HL-60 (cell line): ENCODE measurements at places on chromosomes 11 and 22.
A peak's percentile ranks its signal among the peaks of the same experiment; 100 is the strongest.

DNA sequence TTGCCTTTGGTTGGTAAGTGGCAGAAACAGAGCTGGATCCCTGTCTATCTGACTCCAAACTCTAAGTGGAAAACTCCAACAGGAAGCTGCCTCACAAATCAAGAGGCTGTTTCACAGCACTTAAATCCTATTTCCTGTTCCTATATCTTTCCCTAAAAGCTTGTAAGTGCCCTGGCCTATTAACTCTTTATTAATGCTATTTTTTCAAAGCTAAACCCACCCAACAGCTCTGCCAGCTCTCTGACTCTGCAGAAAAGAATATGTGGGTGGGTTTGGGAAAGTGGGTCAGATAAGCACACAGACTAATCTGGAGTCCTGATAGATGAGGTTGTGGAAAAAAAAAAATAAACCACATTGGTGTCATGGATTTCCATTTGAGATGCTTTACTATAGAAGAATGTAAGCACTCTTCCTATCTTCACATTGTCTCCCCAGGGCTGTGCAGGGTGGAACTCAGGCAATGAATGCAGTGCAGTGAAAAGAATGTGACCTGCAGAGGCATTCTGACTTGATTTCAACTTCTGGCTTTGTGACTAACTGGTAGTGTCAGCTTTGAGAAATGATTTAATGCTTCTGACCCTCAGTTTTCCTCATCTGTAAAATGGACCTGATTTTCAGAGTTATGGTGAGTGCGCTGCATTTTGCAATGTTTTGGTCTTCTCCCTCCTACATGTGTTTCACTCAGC, 125.6 kb downstream of the AASDHPPT start:
- no peak for DNase-seq

GRCh38 chr11:3879967-3880542, 24.6 kb downstream of the STIM1 start:
- DNase-seq: no peak

GRCh38 chr11:75140269-75141138, 10.4 kb upstream of the SLCO2B1 start:
- peak; percentile 22 for DNase-seq

GRCh38 chr22:31106731-31107177, 614 bp downstream of the SELENOM start:
- no peak for DNase-seq

DNA sequence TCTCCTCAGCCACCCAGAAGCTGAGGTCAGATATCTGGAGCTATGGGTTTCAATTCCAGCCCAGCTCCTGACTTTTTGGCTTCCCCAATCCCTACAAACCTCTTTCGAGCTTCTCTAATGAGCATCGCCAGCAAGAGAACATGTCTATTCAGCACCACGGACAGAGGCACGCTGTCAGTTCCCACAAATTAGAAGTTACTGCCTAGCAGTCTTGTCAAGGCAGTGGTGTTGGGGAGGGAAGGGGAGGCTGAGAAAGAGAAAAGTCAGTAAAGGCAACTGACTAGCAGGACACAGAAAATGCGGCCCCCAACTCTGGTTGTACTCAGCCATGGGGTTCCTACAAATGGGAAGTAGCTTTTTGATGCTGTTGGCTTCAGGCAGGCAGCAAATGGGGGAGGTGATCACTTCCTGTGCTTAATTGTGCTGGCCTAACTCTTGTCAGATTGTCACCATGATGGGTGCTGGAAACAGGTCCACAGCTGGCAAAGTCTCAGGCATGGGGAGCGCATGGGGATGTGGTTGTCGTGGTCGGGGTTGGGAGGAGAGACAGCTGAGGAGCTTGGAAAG, 205.9 kb downstream of the ST3GAL4 start:
- peak; percentile 13 for DNase-seq

DNA sequence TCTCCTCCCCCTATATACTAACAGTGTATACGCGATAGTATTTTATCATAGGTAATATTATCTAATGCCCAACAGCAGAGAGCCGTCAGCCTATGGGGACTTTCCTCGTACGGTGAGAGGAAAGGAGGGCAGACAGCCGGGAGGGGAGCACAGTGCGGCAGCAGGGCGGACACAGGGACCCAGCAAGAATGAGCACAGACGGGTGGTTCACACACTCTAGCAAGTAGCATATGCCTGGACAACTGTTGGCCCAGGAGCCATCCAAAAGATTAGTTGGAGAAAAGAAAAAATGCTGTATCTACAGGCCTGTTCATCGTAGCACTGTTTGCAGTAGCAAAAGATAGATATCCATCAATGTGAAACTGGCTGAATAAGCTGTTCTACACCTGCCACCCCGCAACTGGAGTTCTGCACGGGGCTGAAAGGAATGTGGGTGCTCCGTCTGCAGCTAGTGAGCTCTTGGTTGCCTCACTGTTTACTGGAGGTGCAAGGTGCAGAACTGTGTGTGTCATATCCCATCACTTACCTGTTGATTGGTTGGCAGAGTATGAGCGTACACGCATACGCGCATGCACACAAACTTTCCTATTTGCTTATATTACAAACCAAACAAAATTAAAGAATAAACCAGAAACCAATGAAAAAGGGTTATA, 324.3 kb downstream of the TBC1D22A start:
- DNase-seq: no peak

DNA sequence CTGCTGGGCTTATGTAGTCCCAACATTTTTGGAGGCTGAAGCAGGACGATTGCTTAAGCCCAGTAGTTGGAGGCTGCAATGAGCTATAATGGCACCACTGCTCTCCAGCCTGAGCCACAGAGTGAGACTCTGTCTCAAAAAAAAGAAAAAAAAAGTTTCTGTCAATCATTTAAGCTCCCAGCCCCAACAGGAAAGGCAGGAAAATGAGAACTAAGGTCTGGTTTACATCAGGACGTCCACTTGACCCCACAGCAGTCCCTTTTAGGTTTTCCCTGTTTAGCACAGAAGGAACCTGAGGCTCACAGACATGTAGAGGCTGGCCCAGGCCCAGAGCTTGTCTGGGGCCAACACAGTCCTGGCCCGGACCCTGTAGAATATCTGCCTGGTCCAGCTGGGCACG, 9.2 kb upstream of the TTLL1 start:
- DNase-seq: no peak

- no peak for DNase-seq
These were observed 11.9 kb downstream of the RBFOX2 start for GRCh38 chr22:36016684-36017083.

DNA sequence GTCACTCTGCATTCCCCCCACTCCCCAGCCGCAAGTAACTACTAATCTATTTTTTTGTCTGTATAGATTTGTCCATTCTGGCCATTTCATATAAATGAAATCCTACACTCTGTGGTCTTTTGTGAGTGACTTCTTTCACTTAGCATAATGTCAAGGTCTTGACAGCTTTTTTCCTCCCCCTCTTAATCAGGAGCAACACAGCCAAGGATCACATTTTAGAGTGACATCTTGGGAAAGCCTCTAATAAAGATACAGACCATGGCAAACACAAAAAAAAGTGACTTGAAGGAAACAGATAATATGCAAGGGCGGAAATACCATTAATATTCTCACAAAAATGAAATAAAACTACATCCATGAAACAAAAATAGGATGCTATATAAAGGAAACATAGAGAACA, 43.9 kb downstream of the RAB30 start:
- no peak for DNase-seq

DNA sequence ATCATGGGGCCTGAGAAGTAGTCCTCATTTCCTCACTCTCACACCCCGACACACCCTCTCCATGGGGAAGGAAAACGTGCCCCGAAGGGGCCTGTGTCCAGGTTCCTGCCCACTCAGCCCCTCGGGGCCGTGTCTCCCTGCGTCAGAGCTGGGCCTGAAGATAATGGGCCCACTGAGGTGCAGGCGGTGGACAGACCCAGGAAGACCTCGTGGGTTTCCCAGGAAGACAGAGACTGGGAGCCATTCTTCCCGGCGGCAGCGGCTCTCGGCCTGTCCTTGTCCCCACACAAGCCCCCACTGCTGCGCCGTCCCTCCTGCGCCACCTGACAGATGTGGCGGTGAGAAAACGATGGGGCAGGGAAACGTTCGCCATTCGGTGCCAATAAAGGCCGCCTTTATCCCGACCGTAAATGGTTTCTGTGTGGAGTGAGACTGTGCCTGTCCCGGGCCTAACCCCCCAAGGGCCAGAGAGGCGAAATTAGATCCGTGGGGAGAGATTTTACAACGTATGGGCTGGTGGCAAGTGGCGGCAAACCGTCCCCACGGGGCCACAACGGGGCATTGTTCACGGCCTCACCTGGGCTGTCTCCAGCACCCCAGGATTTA, 89.0 kb downstream of the CDKN1C start:
- no peak for DNase-seq

DNA sequence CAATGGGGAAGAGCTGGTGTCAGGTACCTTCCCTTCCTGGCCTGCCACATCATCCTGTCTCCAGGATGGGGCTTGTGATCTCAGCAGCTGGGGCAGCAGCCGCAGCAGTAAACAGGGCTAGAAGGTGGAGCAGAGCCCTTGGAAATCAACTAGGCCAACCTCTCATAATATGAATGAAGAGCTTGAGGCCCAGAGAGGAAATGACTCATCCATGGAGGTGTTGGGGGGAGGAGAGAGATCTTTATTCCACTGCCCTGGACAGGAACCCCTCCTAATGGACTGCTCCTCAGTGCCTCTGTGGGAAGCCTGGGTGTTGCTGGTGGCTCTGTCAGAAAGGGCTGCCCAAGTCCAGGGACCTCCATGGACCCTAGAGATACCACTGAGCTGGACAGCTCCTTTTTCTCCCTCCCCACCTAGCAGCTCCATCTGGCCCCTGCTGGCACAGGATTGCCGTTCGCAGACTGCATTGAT, 111.8 kb downstream of the OSBP2 start:
- no peak for DNase-seq

DNA sequence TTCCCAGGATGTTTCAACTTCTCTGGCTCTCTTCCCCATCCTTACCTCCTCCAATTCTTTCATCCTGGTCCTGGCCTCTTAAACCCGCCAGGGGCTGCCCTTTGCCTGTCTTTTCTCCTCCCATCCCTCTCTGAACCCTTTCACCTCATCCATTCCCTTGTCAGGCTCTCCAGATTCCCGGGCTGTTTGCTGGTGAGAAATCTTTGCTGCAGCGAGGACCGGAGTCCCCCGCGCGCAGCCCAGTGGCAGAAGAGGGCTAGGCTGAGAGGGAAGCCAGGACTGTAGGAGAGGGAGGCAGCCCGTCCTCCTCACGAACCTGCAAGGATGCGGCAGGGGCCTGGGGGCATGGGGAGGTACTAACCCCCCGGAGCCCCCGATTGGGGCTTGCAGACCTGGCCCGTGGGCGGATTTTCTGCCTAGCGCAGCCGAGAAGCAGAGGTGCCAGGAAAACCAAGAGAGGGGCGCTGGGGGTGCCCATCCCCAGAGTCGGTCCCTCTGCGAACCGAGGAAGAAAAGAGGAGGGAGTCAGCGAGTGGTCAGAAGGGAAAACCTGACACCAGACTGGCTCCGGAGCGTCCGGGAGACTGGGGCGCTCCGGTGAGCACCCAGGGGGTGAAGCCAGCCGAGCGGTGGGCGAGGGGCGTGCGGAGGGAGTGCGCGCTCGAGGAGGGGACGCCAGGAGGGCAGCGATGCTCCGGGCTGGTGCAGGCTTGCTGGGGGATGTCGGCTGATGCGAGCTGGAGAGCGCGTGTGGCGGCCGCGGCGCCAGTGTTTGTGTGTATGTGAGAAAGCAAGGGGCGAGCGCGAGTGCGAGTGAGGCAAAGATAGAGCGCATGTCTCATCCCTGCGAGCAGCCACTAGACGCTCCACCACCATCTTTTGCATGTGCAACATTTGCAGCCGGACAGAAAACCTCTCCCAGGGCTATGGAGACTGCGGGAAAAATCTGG, at the start of gene GRIA4:
Gene GRIA4, plus strand, starts transcription at position 242 of the 950 bp plus-strand sequence. CDS start 925 bp downstream, outside the sequence.
- DNase-seq: no peak

GRCh38 chr22:32701034-32701433, 100.5 kb upstream of the TIMP3 start:
- no peak for DNase-seq

DNA sequence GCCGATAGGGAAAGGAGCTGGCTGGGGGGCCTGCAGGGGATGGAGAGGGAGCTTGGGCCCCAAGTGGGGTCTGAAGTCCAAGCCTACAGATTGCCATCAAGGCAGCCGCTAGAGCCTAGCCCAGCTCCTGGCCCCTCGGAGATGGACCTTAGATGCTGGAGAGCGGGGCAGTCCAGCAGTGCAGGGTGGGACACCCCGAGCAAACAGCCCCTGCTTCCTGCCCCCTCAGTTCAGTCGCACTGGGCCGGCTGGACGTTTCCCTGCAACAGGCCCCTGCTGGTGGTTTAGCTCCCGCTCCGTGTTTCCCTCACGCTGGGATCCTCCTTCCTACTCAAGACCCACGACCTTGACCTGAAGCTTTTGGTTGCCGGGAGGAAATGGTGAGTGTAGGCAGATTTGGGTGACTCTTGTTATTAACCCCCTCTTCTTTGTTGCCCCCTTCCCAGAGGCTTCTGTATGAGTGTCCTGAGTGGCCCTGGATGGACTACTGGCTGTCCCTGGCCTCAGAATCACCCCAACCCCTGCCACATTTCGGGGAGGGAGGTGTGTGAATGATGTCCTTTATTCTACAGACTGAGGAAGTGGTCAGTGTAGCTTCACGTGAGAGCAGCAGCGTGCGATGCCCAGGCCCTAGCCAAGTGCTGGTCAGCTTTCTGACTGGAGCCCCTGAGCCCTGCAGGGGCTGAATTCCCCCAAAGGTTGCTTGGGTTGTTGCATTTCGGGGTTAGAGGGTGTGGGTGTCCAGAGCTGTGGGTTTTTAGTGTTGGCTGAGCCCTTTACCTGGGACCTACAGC, 2.7 kb downstream of the ST3GAL4 start:
- no peak for DNase-seq

- DNase-seq: no peak
These were observed 13.3 kb upstream of the IL10RA start for GRCh38 chr11:117972629-117973502.

- no peak for DNase-seq
These were observed 289.9 kb downstream of the TENM4 start for GRCh38 chr11:79150966-79151365.

- DNase-seq: no peak
These were observed 137.1 kb downstream of the CEP164 start for GRCh38 chr11:117464778-117465177.

GRCh38 chr11:61335355-61335710, 2.3 kb downstream of the TKFC start:
- no peak for DNase-seq

GRCh38 chr22:20748731-20749428, 25.0 kb upstream of the SERPIND1 start:
- no peak for DNase-seq

- DNase-seq: no peak
These were observed 35.4 kb downstream of the SBF1 start for GRCh38 chr22:50439314-50439870.

DNA sequence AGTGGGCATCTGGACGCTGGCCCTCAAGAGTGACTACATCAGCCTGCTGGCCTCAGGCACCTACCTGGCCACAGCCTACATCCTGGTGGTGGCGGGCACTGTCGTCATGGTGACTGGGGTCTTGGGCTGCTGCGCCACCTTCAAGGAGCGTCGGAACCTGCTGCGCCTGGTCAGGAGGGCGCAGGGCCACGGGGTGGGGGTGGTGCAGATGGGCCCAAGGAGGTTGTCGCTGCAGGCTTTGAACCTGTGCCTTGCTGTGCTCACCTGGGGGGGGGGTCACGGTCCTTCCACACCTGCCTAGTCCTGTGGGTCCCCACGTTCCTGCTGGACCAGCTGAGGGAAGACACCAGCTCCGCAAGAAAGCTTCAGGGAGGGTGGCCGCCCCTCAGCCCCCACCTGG, 3.5 kb downstream of the CD151 start:
- no peak for DNase-seq

- DNase-seq: no peak
These were observed 35.4 kb downstream of the NXPE2 start for GRCh38 chr11:114713756-114714155.
